ENCODE measurements at places on chromosomes 2 and 18. TPM values are rescaled to one million over a fixed set of nuclear protein-coding genes. Genes with fewer than 3 reads are reported as not detected.

DNA sequence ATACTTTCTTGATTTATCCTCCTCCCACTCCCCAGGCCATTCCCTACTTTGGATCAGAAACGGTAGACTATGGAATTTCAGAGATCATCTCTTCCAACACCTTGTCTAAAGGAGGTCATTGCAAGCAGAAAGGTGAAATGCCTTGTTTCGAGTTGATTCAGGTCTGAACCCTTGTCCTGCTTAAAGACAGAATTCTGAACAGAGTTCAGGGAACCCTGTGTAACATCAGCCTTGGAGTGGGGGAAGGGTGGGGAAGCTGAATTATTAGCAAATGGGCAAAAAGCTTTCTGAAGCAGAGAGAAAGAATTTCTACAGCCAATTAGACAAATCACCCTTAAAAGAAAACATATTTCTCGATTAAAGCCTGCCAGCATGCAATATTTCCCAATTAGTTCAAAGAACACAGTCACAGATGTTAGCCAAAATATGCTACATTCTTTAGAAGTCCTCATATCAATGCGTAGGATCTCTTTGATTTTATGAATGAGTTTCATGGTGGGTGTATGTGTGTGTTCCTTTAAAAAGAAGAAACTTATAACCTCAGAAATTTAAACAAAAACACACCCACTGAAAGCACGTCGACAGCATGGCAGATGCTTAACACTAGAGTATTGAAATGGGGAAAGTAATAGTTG lies 353.1 kb downstream of the RND3 start:
- DNase-seq: no peak

DNA sequence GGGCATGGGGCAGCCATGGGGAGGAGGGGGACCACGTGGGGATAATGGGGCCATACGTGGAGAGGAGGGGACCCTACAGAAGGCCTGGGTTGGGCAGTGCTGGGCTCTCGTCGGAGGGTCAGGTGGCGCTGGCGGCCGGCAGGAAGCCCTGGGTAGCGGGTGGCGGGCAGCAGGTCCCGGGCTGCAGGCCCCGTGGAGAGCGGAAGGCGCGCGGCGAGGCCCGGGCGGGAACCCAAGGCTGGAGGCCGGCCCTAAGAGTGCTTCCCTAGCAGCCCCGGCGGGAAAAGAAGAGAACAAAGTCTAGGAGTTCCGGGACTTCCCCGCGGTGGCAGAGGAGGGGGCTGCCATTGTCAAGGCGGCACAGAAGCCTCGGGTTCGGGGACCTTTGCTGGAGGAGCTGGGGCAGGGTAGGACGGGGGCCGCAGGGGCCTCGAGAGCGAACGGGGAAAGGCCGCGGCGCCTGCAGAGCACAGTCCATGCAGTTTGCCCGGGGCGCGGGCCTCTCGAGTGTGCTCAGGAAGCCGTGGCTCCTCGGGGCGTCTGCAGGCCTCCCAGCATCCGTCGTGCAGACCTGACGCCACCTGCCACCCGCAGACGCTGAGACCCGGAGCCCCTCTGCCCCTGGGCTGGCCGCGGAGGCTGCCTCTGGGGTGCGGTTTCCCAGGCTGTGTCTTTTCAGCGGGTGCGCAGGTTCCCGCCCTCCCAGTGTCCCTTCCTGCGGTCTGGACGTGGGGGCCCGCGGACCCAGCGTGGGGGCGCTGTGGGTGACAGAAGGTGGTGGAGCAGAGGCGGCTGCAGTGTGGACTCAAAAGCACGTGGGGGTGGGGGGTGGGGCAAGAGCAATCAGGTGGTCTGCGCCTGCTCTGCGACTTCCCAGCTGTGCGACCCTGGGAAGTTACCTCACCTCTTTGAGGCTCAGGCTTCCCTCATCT lies 19.4 kb upstream of the NCL start:
- DNase-seq: peak; percentile 22

DNA sequence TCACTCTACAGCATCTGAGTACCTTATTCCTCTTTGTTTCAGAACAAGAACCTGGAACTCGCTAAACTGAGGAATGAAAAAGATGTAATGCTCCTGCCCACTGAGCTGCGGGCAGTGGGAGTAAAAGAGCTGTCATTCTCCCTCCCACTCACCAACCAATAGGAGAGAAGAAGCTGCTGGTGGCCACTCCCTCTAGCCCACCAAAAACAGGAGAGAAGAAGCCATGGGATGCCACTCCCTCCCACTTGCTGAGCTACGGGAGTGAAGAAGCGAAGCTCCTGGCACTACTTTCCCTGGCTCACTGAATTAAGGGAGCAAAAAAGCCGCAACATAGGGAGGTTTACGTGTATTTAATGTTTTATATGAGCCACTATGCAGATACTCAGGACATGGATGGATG lies 53.7 kb downstream of the RIT2 start:
- no peak for DNase-seq

GRCh38 chr2:220263300-220263699 lies 635.9 kb downstream of the SLC4A3 start:
- no peak for DNase-seq

GRCh38 chr2:72574886-72575285 lies 250.9 kb downstream of the EXOC6B start:
- DNase-seq: no peak

DNA sequence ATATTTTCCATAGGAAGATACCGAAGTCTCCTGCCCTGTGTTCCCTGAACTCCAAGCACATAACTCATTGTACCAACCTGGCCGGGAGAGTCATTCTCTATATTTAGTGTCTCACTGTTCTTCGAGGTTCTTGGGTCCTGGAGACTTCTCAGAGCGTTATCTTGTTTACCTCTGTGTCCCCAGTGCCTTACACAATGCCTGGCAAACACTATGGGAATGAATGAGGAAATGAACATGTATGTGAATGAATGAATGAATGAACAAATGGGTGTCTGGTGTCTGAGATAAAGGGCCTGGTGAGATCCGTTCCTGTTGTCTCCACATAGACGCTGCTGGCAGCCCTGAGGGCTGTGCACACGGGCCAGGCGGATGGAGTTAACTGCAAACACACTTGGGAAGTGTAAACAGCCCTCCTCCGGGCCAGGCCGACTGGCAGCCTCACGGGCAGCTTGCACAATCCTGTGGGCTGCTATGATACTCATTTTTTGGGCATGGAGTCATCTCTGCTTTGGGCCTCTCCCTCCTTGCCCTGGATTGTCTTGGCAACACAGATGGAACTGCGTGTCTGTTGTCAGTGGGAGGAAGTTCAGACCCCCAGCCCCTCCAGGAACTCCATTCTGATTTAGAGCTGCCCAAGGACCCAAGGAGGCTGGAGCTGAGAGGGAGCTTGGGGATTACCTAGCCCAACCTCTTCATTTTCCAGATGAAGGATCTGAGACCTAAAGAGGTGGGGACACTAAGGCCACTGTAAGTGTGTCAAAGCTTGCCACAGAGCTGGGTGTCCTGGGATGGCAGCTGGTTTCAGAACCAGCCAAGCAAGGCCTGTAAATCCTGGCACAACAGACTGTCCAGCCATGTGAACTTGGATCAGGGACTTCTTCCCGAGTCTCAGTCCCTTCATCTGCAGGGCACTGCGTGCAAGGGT lies 124.4 kb downstream of the INHBB start:
- DNase-seq: peak; percentile 89

DNA sequence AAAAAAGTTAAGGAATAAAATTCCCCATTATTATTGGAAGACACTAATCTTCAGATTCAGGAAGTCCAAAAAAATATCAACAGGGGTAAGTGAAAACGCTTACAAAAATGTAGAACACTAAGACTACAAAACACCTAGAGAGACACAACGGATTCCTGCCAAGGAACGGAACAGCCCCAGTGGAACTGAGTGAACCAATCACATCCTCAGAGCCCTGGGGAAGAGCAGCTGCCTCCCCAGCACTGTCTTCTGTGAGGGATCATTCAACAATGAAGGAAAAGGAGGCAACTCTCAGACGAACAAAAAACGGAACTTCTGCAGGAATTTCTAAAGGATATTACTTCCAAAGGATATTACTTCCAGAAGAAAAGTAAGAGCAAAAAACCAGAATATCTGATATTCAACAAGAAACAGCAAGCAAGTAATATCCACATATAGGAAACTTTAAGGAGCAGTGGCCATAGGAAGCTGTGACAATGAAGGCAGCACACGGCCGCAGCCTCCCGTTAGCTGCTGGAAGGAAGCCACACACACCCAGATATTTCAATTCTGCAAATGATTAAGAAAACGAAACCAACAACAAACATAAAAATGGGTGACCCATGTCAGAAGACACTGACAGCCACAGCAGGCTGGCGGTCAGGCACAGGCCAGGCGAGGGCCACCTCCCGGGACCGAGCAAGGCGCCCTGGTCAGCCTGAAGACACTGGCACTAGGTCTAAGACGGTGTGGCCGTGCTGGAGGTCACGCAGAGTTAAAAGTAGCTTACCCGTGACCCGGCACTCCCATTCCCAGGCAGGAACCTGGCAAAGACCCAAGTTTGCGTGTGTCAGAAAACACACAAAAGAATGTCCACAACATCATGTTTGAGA lies 81.8 kb downstream of the HDAC4 start:
- no peak for DNase-seq

CXCR1 gene
- total RNA-seq: 0.16 TPM

PFN4 gene
- 0.44 TPM for total RNA-seq

UGT1A9 gene
- total RNA-seq: not detected

C2orf15 gene
- total RNA-seq: 4.8 TPM

STARD6 gene
- not detected for total RNA-seq

Measured in breast epithelium (tissue), 4 donors.